Keratinocyte (primary cell): ENCODE measurements at places on chromosomes 11 and 22. TPM values are rescaled to one million over a fixed set of nuclear protein-coding genes. Genes with fewer than 3 reads are reported as not detected.

GRCh38 chr22:35528927-35529326, 11.7 kb upstream of the RASD2 start:
- DNase-seq: no peak

- DNase-seq: no peak
Measured at GRCh38 chr11:120184371-120184945, 26.4 kb upstream of the OAF start.

DNA sequence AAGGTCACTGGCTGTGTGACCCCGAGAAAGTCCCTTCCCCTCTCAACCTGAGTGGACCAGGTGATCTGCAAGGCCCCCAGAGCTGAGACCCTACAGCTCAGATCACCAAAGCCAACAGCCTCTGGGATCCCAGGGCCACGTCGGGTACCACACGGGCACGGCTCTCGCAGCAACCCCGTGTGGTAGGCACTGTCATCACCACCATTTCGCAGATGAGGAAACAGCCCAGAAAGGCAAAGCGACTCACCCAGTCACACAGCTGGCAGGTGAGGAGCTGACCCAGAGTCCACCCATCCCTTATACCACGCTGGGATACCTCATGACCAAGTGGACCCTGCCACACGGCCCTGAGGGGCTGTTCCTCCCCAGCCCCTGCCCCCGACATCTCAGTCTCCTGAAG, 2.8 kb downstream of the ATP5MGL start:
- DNase-seq: no peak

GRCh38 chr11:92489826-92490399, 265.3 kb downstream of the FAT3 start:
- DNase-seq: no peak

The DERL3 gene
- polyA plus RNA-seq: 0.01 to 0.42 TPM (median 0.05 TPM) in 3 replicates
